Muscle of arm (tissue), 14 donors: ENCODE measurements at places on chromosomes 6 and 20.

DNA sequence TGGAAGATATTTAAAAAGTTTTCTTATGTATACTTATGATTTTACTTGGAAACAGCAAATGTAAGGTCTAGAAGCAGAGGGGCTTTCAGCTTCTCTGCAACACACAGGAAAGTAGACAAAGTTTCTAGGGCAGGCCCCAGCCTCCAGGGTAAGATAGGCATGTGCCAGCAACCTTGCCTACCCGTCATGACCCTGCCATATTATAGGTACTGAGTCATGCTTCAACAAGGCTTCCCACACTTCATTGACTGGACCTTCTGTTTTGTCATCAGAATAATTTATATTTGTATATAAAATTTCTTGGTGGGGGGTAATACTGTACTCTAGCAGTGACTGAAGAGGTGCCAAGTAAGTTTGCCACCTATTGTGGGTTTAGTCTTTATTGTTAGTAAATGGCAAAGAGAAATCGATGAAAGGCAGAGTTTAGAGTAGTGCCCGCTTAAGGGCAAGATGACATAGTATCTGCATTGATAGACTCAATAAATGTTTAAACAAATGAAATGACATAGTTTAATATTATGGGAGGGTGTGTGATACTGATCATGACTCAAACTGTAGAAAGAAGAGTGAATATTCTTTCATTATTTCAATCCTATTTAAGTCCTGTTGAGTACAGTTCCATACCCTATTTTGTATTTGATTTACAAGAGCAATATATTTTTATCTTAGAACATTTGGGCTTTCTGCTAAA lies 95.6 kb downstream of the JARID2 start:
- no peak for DNase-seq

- DNase-seq = no peak
These were observed 48.4 kb upstream of the NCOA3 start for GRCh38 chr20:47453167-47453782.

DNA sequence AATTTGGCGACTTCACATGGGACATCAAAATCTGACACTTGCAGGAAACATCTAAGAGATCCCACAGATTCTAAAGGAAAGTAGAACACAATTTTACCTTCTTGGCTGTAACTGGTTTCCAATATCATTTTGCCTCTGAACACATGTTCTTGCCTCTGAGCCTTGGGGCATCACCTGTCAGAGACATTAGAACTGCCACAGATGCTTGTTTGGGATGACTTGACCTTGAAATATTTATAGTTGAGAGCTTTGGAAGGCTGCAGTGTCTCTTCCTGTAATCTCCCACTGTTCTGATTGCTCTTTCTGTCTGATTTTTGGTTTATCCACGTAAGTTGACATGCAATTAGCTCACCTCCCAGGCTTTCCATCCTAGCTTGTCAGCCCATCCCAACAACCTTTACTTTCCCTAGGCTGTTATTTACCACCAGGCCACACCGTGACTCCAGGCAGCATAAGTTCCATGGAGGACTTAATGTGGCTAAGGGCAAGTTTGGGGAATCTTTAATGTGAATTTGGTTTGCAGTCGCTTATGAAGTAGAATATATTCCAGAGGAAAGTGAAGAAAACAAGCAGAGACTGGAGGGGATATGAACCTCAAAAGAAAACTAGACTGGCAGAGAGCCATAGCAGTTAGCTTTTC lies 256.5 kb upstream of the RIN2 start:
- no peak for DNase-seq

DNA sequence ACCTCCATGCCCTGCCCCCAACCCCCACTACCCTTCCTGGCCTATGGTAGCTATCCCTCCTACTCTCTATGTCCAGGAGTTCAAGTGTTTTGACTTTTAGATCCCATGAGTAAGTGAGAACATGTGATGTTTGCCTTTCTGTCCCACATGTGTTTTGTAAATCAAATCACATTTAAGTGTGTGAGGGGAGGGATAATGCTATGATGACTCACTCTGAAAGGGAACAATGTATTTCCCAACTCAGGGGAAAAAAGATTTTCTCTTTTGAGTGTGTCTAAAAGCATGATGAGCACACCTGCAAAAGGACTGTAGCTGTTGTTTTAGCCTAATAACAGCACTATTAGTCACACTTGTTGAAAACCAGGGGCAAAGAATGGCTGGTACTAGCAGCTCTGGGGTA lies 193.7 kb downstream of the GJA10 start:
- peak; percentile 25 for DNase-seq

- DNase-seq = no peak
These were observed 204.7 kb upstream of the RNF217 start for GRCh38 chr6:124757560-124757959.

- DNase-seq = peak; percentile 54
These were observed 271.2 kb downstream of the PRL start for GRCh38 chr6:22025468-22026163.

- DNase-seq = no peak
These were observed 23.8 kb upstream of the SAMHD1 start for GRCh38 chr20:36975099-36975818.

- no peak for DNase-seq
These were observed 251.6 kb upstream of the TAB2 start for GRCh38 chr6:149065658-149066556.
